ENCODE measurements at places on chromosomes 1 and 21.

DNA sequence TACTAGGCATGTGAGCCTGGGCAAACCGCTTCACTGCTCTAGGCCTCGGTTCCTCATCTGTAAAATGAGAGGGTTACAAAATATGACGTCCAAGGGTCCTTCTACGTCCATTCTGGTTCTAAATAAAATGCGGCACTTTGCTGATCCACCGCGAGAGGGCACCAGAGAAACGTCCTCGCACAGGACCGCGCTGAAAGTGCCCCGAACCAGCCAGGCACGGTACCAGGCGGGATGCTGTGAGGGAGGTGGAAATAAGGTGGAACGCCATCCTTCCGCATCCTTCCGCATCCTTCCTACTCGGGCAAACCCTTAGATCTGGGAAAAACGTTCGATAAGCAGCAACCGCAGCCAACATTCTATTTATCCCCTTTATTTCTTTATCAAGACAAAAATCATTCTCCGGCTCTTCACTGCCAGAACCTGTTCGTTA lies 60.3 kb upstream of the KRTAP19-8 start:
- DNase-seq, result peak; percentile 60

GRCh38 chr1:206703661-206704060 lies 19.0 kb downstream of the MAPKAPK2 start:
- DNase-seq, result no peak

DNA sequence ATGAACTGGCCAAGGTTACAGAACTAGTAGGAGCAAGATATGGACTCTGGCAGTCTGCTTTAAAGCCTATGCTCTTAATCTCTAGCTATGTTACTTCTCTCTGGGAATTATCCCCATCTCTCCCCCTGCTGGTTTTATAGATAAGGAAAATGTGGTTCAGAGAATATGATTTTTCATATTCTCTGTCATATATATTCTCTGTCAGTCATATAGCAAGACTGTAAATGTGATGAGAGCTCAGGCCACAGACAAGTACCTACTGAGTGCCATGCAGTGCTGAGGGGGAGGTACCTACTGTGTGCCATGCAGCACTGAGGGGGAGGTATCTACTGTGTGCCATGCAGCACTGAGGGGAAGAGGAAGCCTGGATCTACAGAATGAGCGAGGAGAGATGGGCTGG lies 220.3 kb upstream of the FGGY start:
- DNase-seq, result no peak

DNA sequence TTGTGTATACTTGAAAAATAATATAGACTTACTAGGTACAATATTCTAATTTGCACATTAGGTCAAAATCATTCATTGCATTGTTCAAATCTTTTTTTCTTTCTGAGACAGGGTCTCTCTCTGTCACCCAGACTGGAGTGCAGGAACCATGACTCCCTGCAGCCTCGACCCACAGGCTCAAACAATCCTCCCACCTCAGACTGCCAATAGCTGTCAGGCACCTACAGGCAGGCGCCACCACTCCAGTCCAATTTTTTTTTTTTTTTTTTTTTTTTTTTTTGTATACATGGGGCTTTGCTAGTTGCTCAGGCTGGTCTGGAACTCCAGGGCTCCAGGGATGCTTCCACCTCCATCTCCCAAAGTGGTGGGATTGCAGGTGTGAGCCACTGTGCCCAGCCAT lies 656.9 kb downstream of the KCNT2 start:
- no peak for DNase-seq

DNA sequence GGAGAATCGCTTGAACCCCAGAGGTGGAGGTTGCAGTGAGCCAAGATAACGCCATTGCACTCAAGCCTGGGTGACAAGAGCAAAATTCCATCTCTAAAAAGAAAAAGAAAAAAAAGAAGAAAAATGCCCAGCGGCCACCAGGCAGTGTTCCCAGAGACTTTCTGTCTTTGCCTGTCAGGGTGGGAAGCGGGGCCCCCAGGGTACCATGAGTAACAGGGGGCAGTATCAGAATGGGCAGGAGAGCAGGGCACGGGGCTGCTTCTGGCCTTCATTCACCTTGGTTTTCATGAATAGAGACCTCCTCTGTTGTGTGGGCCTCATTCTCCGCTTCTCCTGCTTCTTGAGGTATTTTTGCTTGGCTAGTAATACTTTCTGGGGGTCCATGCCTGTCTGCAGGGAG lies 20.4 kb downstream of the SLC26A9 start:
- no peak for DNase-seq

Measured in fibroblast of skin of back (primary cell).